Activated CD4-positive, alpha-beta T cell treated with anti-CD3 and anti-CD28 coated beads, Interleukin-2, amount 50 U/mL, for 4 hours (primary cell): ENCODE measurements at places on chromosomes 16 and 17.

- DNase-seq = no peak
These were observed 218.8 kb upstream of the CHMP6 start for GRCh38 chr17:80772906-80773242.

GRCh38 chr17:64006361-64007088 lies 8.4 kb downstream of the PRR29 start:
- no peak for DNase-seq

GRCh38 chr17:17408236-17408794 lies 68.5 kb upstream of the MED9 start:
- DNase-seq = no peak

- peak; percentile 68 for DNase-seq
These were observed at the start of gene CD7 for GRCh38 chr17:82317394-82318168. Gene CD7, minus strand, starts transcription at chr17:82317608. Its CDS starts 113 bp downstream, at chr17:82317495.

DNA sequence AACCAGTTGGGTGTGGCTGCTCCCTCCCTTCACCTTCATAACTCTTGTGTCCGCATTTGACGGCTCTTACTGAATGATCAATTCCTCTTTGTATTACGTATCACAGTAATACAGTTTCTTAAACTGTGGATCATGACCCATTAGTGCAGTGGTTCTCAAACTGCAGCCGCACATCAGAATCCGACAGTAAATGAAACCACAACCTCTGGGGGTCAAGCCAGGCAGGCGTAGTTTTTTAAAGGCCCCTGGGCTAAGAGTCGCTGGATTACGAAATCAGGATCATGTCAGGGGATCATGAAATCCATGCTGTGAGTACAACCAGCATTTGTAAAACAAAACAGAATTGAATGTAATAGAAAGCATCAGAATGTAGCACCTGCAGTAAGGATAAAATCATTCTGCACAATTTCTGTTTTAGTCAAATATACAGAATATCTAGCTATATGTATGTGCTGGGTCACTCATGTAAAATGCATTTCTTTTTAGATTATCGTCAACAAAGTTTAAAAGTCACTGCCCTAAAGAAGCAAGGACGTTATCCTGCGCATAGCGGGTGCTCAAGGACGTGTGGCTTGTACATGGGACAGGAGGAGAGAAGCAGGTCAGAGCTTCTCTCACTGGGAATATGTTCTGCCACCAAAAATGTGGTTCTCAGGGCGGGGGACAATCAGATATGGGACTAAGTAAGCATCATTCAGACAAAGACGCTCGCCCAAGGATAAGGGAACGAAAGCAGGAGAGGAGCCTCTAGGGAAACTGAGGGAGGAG lies 113.1 kb downstream of the ZFHX3 start:
- no peak for DNase-seq

- no peak for DNase-seq
These were observed 23.4 kb upstream of the METRNL start for GRCh38 chr17:83055911-83056582.

DNA sequence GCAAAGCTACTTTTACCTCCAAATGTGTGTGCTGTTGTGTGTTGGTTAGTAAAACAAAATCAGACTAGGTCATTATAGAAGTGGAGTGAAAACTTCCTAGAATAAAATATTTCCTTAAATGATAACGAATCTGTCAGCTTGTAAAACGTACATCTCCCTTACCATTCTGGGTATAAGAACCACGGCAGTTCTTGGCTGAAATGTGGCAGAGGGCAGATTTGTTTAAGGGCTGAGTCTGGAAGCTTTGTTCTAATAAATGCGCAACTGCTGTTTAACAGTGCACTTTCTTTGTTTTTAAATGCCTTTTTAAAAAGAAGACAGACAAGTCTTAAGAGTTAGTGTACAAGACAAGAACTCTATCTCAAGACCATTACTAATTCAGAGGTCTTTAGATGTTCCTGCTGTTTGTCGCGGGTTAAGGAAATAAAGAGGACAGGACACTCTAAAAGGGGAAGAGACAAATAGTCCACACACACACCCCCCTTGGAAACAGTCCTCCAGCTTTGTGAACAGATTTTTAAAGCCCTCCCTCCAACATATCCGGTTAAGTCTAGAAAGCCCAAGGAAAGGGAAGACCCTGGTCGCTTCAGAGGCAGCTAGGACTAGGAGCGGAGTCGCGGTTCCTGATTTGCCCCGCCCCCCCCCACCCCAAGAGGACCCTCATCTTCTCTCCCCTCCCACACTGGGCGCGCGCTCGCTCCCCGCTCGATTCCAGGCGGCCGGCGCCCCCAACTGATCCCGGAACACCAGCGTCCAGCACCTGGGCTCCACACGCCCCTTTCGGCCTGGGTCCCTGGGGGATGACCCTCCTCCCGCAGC lies 658 bp downstream of the SYNRG start:
- no peak for DNase-seq

- DNase-seq = no peak
These were observed 30.7 kb upstream of the MYO18A start for GRCh38 chr17:29210879-29211278.

- no peak for DNase-seq
These were observed 25.6 kb downstream of the PMP22 start for GRCh38 chr17:15239491-15239890.

DNA sequence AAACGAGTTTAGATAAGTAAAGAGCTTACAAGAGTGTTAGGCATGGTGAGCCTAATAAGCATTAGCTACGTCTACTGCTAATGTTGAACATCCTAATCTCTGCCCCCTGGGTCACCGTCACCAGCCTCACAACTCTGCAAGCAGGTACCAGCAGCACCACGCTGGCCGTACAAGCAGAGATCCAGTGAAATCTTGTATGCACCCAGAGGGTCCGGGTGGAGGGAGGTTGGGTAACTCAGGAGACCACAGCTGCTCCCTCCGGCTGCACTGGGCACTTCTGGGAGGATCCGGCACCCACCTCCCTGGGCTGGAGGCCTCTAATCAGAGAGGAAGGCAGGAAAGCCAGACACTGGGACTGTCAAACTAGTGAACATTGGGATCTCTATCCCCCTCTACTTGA lies 8.4 kb upstream of the OR1F1 start:
- no peak for DNase-seq

GRCh38 chr17:64259922-64260321 lies 3.1 kb downstream of the TEX2 start:
- no peak for DNase-seq
